Myometrial cell (primary cell): ENCODE measurements at places on chromosomes 7 and 10. TPM values are rescaled to one million over a fixed set of nuclear protein-coding genes. Genes with fewer than 3 reads are reported as not detected.

NCF1 gene
- not detected in 2 replicates for total RNA-seq

SFRP5 gene
- not detected in 2 replicates for total RNA-seq

PDZD8 gene
- 11.8 and 15.1 TPM in 2 replicates for total RNA-seq

ARID5B gene
- total RNA-seq: 53.3 and 67.7 TPM in 2 replicates

SPDYE2B gene
- total RNA-seq: not detected in 2 replicates
